ENCODE measurements at places on chromosomes 11 and 22. TPM values are rescaled to one million over a fixed set of nuclear protein-coding genes. Genes with fewer than 3 reads are reported as not detected.

The PANX2 gene
- total RNA-seq = 0.40 TPM

GRCh38 chr11:114073828-114074381 is 14.4 kb downstream of the ZBTB16 start:
- DNase-seq = no peak

The EFCAB6 gene
- total RNA-seq = 1.5 TPM

The OR10D3 gene
- total RNA-seq = not detected

The OR5P2 gene
- total RNA-seq = not detected

GRCh38 chr11:111699579-111700156 is 66.5 kb downstream of the PPP2R1B start:
- no peak for DNase-seq

DNA sequence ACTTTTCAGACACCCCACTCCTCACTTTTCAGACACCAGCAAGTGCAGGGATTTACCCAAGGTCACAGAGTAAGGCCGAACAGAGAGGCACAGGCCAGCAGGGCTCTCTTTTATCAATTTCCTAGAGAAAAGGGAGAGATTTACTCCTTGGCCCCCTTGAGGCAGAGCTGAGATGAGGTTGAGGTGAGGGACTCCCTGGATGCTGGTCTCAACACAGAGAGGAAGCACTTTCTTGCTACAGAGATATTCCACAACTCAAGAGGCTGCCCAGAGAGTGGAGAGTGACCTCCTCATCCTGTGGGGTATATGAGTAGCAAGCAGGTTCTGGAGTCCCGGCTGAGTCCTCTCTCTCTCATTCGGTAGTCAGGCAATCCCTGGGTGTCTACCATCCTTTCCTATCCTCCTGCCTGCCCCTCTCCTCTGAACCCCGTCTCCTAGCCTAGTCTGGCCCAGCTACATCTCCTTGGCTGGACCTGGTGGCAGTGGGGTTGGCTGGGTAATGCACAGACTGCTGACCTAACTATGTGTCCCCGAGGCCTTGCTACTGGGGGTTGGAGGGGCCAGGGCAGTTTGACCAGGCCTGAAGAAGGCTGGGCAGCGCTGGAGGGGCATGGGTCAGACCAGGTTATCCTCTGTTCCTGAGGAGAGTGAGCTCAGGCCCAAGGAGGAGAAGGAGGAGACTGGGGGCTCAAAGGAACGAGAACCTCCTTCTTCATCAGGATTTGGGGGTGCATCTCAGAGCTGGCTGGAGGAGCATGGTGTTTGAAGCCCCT is 1.8 kb upstream of the ARHGEF17 start:
- DNase-seq = no peak

DNA sequence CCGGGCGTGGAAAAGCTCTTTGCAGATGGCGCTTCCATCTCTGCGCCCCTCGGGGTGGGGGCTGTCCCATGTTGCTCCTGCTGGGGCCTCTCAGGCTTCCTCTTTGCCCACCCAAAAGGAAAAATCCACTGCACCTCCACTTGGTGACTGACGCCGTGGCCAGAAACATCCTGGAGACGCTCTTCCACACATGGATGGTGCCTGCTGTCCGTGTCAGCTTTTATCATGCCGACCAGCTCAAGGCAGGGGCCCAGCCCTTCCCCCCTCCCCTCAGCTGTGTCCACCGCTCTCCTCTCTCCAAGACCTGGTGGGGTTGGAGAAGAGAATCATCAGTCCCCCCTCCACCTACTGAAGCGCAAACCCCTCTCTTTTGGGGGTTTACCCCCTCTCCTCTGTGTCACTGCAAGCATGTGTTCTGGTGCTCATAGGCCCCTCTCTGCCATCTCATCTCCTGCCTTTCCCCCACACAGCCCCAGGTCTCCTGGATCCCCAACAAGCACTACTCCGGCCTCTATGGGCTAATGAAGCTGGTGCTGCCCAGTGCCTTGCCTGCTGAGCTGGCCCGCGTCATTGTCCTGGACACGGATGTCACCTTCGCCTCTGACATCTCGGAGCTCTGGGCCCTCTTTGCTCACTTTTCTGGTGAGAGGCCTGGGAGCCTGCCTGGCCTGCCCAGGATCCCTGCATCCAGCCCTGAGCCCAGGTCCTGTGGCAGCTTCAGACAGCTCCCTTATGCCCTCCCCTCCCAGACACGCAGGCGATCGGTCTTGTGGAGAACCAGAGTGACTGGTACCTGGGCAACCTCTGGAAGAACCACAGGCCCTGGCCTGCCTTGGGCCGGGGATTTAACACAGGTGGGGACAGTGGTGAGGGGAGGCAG is 1.8 kb downstream of the LARGE2 start:
- DNase-seq = no peak

The PIWIL4 gene
- total RNA-seq = 0.92 TPM

All from left ventricle myocardium superior (tissue), 1 donor.